ENCODE measurements at places on chromosomes 1 and 21.

- no peak for DNase-seq
Observed at GRCh38 chr1:234120327-234120944, 216.0 kb downstream of the SLC35F3 start.

GRCh38 chr21:34696121-34696520 lies 27.3 kb downstream of the CLIC6 start:
- DNase-seq = no peak

DNA sequence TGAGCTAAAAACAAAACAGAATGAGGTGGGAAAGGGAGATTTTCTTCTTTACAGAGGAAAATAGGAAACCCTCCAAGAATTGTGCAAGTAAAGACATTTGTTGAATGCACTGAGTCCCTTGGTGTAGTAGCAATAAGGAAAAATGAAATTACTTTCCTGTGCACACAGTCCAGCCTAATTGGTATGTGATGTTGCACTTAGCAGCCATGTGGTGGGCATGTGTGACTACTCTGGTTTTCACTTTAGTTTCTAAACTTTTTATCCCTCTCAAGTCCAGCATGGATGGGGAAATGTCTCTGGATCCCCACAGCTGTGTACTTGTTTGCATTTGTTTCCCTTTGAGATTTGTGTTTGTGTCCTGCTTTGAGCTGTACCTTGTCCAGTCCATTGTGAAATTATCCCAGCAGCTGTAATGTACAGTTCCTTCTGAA lies 7.1 kb upstream of the AGO3 start:
- no peak for DNase-seq

GRCh38 chr21:45039317-45040156 lies 34.8 kb upstream of the ADARB1 start:
- DNase-seq = no peak

GRCh38 chr1:232547938-232548484 lies 81.9 kb downstream of the SIPA1L2 start:
- DNase-seq = peak; percentile 47

All from SJCRH30 (cell line).